ENCODE measurements at places on chromosomes 11 and 22.

DNA sequence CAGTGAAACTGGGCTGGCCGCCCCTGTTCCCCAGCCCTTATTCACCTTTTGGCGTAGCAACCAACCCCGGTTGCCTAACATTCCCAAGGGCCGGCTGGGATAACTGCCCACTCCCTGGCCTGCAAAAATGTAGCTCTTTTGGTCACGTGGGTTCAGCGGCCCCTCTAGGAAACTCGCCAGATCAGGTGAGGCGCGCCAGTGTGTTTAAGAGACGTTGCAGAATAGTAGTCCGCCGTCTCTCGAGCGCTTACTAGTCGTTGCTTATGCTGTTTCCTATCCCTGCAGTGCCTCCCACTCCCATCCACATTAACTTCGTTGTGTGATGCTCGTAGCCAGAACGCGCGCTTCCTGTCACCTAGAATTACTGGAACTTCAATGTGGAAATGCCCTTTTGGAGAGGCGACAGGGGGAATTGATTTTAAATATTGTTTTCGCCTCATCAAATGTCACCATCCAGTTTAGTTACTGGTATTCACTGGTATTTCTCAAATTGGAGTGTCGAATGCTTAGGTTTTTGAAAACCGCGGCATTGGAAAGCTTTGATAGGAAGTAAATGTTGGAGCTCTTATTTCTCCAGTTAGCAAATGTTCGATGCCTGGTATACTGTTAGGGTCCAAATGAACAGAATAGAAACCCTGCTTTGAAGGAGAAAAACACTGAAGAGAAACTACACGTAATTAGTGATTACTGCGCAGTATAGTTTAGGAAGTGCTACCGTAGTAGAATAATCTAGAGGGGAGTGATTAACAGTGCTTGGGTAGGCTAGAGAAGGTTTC is 823 bp downstream of the CEP57 start:
- DNase-seq, result peak; percentile 29

DNA sequence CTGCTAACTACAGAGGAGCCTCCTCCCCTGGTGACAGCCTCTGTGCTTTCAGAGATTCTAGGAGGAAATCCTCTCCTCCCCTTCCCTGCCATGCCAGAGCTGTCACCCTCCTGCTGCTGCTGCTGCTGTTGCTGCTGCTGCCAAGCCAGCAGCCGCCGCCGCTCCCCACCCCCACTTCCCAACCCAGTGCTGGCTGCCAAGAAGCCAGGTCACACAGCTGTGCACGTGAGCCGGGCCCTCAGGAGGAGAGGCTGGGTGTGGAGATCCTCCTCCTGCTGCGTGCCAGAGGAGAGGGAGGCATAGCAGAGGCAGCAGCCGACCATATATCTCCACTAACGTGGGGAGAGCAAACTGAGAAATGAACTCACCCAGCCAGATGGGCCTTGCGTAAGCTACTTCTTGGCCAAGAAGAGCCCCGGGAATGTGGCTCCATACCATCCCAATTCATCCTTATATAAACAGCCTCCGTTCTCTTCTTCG is 12.4 kb downstream of the CRY2 start:
- DNase-seq, result no peak

GRCh38 chr11:15497366-15497765 is 382.6 kb downstream of the INSC start:
- DNase-seq, result no peak

- DNase-seq, result no peak
Observed at GRCh38 chr11:111310723-111311122, 12.4 kb downstream of the POU2AF3 start.

- no peak for DNase-seq
Observed at GRCh38 chr11:79078456-79078855, 362.4 kb downstream of the TENM4 start.

- DNase-seq, result no peak
Observed at GRCh38 chr11:9380773-9381172, 3.7 kb upstream of the IPO7 start.

DNA sequence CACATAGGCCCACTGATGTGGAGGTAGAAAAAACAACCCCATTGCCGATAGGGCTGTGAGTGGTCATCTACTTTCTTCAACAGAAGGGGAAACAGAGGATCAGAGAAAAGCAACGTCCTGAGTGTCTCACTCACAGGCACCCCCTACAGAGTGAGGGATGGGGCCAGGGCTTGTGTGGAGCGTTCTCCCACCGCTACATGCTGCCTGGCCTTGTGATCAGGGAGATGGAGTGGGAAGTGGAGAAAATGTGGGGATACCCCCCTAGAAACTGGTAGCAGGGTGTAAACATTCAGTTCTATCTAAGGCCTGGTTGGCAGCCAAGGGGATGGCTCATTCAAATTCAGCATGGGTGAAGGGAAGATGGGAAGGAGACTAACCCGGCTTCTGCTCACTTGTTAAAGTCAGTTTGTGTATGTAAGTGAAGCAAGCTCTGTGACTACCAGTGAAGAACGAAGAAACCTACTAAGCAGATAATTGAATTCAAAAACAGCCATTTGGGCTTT is 73.0 kb upstream of the NAV2 start:
- no peak for DNase-seq

- no peak for DNase-seq
Observed at GRCh38 chr22:29517215-29517908, 36.2 kb downstream of the THOC5 start.

DNA sequence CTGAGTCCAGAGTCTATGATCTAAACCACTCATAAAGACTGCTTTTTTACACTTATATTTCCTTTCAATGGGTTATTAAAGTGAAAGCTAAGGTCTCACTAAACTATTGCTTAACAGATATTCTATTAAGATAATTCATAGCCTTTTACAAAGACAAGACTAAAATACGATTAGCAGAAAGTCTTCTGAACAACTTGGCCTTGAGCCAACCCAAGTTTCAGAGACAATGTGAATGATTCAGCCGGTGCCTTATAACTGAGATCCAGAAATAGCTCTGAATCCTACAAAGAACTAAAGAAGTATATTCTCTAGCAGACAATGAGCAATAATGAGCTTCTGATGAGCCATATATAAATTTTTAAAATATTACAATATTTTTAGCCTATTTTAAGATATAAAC is 41.5 kb upstream of the CARD18 start:
- DNase-seq, result no peak

GRCh38 chr11:134542401-134543165 is 130.5 kb upstream of the B3GAT1 start:
- no peak for DNase-seq

- no peak for DNase-seq
Observed at GRCh38 chr22:25334162-25334490, 114.7 kb downstream of the CRYBB2 start.

DNA sequence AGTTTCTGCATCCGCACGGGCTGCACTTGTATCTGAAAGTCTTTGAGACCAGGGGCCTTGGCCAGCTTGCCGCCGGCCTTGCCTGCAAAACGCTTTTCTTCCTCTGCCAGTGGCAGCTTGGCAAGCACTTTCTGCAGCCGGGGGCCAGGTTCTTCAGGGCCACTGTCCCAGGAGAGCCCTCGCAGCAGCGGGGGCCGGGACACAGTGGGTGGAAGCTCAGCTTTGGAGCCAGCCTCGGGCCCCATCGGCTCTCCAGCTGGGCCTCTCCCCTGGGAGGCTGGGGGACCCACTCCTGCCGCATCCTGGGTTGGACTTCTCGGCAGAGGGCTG is 57.5 kb upstream of the LYVE1 start:
- DNase-seq, result no peak

DNA sequence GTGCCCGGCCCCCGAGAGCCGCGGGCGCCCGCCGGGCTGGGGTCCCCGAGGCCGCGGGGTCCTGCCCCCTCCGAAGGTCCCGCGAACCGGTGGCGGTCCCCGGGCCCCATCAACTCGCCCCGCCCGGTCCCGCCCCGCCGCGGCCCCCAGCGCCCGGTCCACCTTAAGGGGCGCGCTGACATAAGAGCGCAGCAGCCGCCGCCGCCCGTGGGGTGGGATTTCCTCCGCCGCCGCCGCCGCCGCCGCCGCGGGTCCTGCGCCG is at the start of gene ZDHHC8:
Gene ZDHHC8, plus strand, starts transcription at position 208 of the 262 bp plus-strand sequence. CDS start 144 bp downstream, outside the sequence.
- DNase-seq, result peak; percentile 85

GRCh38 chr11:96088914-96089313 is 165.0 kb upstream of the MTMR2 start:
- DNase-seq, result no peak

DNA sequence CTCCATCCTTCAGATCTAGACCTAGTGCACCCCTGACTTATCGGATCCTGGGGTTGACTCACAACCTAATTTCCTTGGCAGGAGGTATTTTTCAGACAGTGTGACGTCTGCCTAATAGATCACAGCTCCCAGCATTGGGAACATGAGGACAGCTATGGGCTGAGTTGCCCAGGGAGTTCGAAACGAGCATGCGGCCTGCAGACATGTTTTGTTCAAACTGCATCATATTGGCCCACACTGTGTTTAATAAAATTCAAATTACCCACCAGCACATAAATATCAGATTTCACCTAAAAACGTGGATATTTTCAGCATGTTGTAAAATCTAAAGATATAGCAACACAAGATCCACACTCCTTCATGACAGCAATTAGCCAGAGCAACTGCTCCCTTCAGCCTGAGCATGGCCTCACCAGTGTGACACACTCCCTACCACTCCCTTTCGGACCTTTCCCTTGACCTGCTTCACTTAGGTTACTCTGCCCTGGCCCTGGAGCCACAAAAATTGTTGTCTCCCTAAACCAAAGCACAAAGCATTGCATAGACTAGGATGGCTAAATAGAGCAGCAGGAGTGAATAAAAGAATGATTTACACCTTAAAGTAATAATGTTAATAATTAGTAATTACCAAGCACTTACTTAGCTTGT is 53.6 kb upstream of the USP47 start:
- DNase-seq, result no peak

GRCh38 chr22:37549704-37550059 is 10.6 kb upstream of the CDC42EP1 start:
- no peak for DNase-seq

- DNase-seq, result no peak
Observed at GRCh38 chr22:42521228-42521546, 1.6 kb upstream of the RRP7A start.

DNA sequence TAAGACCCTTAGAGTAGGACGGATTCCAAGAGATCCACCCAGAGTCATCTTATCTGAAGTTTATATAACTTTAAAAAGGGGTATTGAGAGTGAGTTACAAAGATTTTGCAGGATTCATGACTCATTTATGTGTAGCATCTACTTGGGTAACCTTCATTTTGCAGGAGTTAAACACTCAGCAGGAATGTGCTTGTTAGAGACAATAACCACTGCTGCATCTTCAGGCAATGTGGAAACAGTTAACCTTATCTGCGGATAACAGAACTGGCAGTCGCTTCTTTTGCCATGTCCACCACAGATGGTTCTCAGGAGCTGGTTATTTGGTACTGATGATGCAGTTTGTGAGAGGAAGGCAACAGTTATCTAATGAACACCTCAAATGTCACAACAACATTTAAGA is 417.9 kb upstream of the DDI1 start:
- no peak for DNase-seq

GRCh38 chr11:125071846-125072217 is 8.7 kb downstream of the SLC37A2 start:
- DNase-seq, result no peak

DNA sequence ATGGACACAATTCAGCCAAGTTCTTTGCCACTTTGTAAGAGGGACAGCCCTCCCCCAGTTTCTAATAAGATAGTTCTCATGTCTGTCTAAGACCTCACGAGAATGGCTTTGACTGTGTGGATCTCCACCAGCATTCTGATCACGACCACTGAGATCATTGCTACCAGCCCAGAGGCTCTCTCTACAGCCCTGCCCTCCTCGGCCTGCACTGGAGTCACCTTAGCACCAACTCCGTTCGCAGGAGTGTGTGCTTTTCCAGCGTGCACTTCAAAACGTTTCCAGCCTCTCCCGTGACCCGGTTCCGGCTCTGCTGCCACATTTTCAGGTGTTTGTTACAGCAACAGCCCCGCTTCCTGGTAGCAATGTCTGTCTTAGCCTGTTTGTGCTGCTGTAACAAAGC is 26.2 kb downstream of the TSPAN32 start:
- no peak for DNase-seq

GRCh38 chr22:50197856-50198623 is 2.8 kb upstream of the SELENOO start:
- no peak for DNase-seq

- DNase-seq, result peak; percentile 61
Observed at GRCh38 chr11:26331911-26332571, at the start of gene ANO3. ANO3 (plus strand) TSS chr11:26332130; CDS start chr11:26332276, 146 bp downstream.

GRCh38 chr22:45238957-45239680 is 1.6 kb downstream of the KIAA0930 start:
- DNase-seq, result no peak

GRCh38 chr11:90453525-90453924 is 230.7 kb upstream of the CHORDC1 start:
- DNase-seq, result no peak

DNA sequence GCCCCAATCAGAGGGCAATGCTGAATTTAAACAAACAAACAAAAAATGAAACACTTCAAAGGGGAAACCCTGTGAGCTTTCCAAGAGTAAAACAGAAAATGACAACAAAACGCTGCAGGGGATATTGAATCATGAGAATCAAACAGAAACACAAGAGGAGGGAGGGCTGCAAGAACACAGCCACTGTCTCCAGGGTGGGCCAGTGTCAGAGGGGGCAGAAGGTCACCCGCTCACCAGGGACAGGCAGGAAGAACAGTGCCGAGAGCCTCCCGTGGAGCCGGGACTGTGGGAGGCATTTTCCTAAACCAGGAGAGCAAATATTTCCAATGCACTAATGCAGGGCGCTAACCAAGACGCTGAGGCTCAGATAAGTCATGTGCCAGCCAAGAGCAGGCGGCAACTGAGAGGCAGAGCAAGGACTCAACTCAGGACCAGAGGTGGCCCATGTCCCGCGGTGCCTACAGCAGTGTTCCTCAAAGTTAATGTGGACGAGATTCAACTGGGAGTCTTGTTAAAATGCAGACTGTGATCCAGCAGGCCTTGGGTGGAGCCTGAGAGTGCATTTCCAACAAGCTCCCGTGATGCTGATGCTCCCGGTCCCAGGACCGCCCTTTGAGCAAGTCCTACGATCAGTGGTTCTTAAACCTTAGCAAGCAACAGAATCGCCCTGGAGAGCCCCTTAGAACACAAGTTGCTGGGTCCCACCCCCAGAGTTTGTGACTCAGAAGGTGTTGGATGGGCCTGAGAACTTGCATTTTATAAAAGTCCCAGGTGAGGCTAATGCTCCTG is 197.2 kb downstream of the TENM4 start:
- DNase-seq, result no peak

- no peak for DNase-seq
Observed at GRCh38 chr22:42797011-42797410, 60.1 kb downstream of the ARFGAP3 start.

DNA sequence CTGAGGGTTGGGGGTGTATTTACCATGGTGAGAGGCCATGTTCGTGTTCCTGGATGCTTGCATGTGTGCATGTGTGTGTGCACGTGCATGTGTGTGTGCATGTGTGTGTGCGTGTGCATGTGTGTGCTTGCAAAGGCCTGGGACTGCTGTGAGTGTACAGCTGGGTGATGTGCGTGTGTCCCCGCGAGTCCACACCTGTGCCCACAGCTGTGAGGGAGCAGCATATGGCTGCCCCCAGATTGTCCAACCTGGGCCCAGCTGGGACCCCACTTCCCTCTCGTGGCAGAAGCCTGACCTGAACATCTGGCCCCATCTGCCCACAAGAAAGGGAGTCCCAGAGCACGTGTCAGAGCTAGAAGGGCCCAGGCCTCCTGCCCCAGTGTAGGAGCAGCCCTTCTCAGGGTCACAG is 8.4 kb upstream of the CD248 start:
- DNase-seq, result no peak

- no peak for DNase-seq
Observed at GRCh38 chr11:94870422-94870821, 102.3 kb downstream of the AMOTL1 start.

GRCh38 chr11:131683666-131684065 is 313.3 kb downstream of the NTM start:
- no peak for DNase-seq
